ENCODE measurements at places on chromosomes 5 and 9. TPM values are rescaled to one million over a fixed set of nuclear protein-coding genes. Genes with fewer than 3 reads are reported as not detected.

The DOCK8 gene
- total RNA-seq, result 0.51 TPM

The CDH18 gene
- total RNA-seq, result not detected

The PCDHGA9 gene
- total RNA-seq, result 1.9 TPM

The SLC46A2 gene
- total RNA-seq, result not detected

The ZDHHC11 gene
- 1.5 TPM for total RNA-seq

The HRH2 gene
- 0.29 TPM for total RNA-seq

The GPX3 gene
- 10.9 TPM for total RNA-seq
